ENCODE measurements at places on chromosomes 6 and 20.

- no peak for DNase-seq
These were observed 683.7 kb downstream of the EPM2A start for GRCh38 chr6:145051661-145052060.

GRCh38 chr6:105136431-105137350 is 43.1 kb downstream of the POPDC3 start:
- DNase-seq = no peak

DNA sequence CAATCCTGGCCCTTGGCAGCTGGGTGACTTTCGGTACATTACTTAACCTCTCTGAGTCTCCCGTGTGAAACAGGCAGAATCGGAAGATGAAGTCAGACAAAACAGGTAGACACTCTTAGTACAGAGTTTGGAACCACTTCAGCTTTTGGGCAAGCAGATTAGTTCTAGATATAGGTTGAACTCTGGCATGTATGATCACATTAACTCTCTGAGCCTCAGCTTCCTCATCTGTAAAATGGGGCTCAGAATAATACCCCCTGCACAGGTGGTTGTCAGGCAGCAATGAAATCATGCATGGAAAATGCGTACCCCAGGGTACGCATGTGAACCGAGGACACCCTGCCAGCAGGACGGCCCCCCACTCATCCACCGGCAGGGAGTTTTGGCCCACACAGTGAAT is 87.7 kb downstream of the KCNB1 start:
- no peak for DNase-seq

- DNase-seq = no peak
These were observed 25.1 kb downstream of the TRIM27 start for GRCh38 chr6:28898710-28898965.

DNA sequence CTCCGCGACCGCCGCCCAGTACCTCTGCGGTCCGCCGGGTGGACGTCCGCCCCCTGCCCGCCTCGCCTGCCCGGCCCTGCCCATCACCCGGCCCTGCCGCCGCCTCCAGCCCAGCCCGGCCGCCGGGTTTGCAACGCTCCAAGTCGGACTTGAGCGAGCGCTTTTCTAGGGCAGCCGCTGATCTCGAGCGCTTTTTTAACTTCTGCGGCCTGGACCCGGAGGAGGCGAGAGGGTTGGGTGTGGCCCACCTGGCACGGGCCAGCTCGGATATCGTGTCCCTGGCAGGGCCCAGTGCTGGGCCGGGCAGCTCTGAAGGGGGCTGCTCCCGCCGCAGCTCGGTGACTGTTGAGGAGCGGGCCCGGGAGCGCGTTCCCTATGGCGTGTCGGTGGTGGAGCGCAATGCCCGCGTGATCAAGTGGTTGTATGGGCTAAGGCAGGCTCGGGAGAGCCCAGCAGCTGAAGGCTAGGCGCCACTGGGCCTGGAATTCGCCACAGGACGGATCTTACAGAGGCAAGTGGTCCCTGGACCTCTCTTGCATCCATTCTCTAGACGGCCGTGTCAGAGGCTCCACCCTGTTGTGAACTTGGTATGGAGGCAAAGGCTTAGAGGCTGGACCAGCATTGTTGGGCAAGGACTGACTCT is 11.8 kb downstream of the FAM110A start:
- DNase-seq = no peak

Measured in stimulated activated CD8-positive, alpha-beta memory T cell treated with anti-CD3 and anti-CD28 coated beads, Interleukin-15, amount 100 ng/mL, for 48 hours (primary cell).